ENCODE measurements at places on chromosomes 16 and 17. TPM values are rescaled to one million over a fixed set of nuclear protein-coding genes. Genes with fewer than 3 reads are reported as not detected.

DNA sequence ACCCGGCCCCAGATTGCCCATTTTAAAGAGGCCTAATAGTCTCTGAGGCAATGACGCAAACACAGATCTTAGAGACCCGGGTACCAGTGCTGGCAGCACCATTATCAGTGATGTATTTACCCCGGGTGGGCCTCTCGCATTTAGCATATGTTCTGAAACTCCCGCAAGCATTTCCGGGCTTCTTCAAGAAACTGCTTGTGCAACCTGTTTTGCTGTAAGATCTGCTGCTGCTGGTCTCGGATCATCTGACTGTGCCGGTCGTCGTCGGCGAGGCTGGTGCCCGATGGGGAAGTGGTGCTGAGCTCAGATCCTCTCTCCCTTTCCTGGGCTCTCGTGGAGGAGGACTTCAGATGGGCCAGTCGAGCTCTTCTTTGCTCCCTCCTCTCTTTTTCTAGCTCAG lies 12.5 kb downstream of the CEP295NL start:
- DNase-seq: peak; percentile 80

GRCh38 chr17:58277107-58277801 lies 3.5 kb downstream of the MPO start:
- no peak for DNase-seq

GRCh38 chr17:61701334-61701733 lies 110.3 kb upstream of the NACA2 start:
- no peak for DNase-seq

GRCh38 chr17:78239489-78239931 lies 8.1 kb downstream of the TMEM235 start:
- DNase-seq: no peak

DNA sequence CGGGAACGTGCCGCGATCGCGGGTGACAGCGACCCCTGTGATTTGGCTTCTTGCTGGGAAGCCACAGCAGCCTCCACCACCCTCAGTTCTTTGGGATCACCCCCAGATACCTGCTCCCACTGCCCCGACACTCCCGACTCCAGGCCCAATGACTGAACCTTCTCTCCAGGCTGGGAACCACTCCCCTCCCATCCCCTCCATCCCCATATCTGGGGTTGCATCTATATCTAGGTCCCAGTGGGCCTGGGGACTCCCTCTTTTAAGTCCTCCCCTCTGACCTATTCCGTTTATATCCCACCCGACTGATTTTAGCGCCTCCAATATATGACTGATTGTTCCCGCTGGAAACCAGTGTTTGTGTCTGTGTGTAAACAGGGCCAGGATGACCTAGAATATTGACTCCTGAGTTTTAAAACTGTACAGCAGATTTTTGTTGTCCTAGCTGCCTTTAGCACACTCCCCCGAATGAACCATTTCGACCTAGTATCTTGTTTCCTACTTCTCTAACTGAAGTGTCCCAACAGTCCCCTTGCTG lies 667 bp downstream of the PSMD3 start:
- no peak for DNase-seq

DNA sequence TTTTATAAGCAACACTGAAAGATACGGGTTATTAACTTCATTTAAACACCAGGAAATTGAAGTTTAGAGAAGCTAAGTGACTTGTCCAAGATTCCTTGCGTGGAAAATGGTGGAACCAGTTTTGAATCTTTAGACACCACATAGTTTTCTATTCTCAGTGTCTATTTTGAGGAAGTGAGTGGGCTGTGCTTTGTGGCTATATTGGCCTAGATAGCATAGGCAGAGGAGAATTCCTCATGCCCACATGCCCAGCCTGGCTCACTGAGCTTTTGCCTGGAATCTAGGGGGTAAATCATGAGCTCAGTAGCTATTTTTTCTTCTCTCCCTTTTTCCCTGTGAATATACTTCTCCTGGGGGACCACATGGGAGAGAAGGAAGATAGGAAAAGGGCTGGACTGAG lies 431.3 kb downstream of the HS3ST3B1 start:
- no peak for DNase-seq

RIPOR1 gene
- total RNA-seq: 36.0 TPM

- DNase-seq: no peak
Measured at GRCh38 chr17:64579917-64580316, 73.1 kb downstream of the CEP95 start.

DNA sequence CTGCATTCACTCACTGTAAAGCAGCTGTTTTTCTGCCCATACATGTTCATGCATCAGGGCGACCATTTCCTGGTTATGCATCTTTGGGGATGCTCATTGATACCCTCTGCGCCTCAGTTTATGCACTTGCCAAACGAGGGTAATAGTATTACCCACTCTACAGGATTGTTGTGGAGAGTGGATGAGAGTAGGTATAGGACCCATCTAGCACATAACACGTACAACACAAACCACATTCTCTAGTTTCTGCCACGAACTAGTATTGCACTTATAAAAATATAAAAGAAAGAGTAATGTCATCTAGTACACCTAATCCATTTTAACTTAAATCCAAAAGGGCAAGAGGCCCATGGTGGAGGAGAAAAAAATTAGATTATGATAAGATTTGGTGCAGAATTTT lies 231.7 kb downstream of the SLC39A11 start:
- DNase-seq: no peak

GAS2L2 gene
- not detected for total RNA-seq

GRCh38 chr16:3909791-3910583 lies 29.5 kb upstream of the CREBBP start:
- DNase-seq: no peak

DNA sequence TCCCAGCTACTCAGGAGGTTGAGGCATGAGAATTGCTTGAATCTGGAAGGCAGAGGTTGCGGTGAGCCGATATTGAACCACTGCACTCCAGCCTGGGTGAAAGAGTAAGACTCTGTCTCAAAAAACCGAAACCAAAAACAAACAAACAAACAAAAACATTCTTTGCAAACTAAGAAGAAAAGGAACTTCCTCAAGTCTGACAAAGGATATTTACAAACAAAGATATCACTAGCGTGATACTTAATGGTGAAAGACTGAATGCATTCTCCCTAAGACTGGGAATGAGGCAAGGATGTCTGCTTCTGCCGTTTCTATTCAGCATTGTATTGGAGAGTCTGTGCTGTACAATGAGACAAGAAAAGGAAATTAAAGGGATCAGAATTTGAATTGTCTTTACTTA lies 10.5 kb upstream of the MPO start:
- DNase-seq: no peak

Data from sigmoid colon (tissue), 7 donors.